Fibroblast of villous mesenchyme (primary cell): ENCODE measurements at places on chromosomes 4 and X. TPM values are rescaled to one million over a fixed set of nuclear protein-coding genes. Genes with fewer than 3 reads are reported as not detected.

Gene BMX
- total RNA-seq: under 0.01 TPM in 1 of 2 replicates, not detected in the other

Gene CAMK2D
- 84.4 and 161 TPM in 2 replicates for total RNA-seq

Gene ARAP2
- 4.8 and 11.2 TPM in 2 replicates for total RNA-seq

Gene ARHGAP36
- total RNA-seq: not detected in 2 replicates

Gene SHISA3
- total RNA-seq: not detected in 2 replicates

Gene TMEM271
- not detected in 2 replicates for total RNA-seq

Gene DSPP
- total RNA-seq: not detected in 2 replicates

Gene TBC1D25
- total RNA-seq: 7.8 and 12.2 TPM in 2 replicates

Gene TCEAL7
- total RNA-seq: 37.0 and 44.5 TPM in 2 replicates

Gene HERC6
- 8.7 and 12.5 TPM in 2 replicates for total RNA-seq

- no peak for DNase-seq
Measured at GRCh38 chr4:102754044-102754443, 6.7 kb downstream of the MANBA start.

DNA sequence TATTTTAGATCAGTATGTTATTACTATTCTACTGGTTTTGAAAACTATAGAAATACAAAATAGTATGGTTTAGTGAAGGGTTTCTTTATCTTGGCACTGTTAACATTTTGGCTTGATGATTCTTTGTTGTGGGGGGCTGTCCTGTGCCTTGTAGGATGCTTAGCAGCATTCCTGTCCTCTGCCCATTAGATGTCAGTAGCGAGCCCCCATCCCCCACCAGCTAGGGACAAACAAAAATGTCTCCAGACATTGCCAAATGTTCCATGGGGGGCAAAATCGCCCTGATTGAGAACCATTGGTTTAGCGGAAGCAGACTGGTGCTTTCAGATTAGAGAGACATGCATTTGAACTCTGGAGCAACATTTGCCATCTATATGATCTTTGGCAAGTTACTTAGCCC, 23.3 kb downstream of the SPARCL1 start:
- DNase-seq: no peak

DNA sequence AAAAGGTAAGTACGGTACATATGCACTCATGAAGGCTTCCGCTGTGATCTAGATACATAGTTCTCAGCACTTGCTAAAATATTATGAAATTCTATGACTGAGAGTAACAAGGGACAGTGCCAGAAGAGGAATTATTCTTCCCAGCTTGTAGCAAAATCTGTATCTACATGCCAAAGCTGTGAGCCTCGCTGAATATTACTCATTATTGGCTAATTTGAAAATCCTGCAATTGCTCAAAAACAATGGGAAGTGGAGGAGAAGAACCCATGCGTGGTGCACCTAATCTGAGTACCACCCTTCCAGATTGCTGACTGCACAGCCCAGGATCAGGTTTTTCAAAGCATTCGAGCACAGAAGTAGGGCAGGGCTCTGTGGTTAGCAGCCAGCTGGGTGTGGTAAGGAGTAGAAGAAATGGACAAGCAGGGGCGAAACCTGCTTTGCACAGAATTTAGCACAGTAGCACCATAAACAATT, 17.4 kb upstream of the PDCL2 start:
- DNase-seq: no peak

DNA sequence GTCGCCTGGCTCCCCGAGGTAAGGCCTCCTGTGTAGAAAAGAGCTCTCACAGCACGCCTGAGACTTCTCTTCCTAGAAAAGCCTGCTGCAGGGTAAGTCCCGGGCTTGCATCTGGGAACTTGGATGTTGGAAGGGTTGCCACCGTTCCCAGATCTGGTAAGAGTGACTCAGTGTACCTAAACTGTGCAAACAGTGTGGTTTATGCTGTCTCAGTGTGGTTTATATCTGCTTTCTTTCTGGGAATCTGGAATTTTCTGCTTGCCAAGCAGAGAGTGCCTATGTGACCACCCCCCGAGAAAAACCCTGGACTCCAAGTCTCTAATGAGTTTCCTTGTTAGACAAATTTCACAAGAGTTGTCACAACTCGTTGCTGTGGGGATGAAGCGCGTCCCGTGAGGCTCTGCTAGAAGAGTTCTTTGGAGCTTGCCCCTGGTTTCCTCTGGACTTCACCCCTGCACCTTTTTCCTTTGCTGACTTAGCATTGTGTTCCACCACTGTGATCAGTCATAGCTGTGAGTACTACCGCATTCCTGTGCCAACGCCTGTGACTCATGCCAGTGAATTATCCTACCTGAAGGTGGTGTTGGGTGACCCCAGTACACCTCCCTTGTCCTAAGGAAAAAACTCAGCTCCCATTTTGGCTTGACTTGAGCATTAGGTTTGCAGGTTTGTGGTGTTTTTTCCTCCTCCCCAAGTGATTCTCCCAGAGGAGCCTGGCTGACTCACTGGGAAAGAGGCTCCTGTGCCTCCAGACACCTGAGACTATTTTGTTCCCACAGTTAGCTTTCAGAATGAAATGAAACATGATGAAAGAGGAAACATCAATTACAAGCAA, 14.5 kb downstream of the SLC2A9 start:
- no peak for DNase-seq

DNA sequence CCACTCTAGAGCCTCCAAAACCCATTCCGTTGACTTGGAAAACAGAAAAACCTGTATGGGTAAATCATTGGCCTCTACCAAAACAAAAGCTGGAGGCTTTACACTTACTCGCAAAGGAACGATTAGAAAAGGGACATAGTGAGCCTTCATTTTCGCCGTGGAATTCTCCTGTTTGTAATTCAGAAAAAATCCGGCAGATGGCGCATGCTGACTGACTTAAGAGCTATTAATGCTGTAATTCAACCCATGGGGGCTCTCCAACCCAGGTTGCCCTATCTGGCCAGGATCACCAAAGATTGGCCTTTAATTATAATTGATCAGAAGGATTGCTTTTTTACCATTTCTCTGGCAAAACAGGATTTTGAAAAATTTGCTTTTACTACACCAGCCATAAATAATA, 60.8 kb downstream of the ZNF732 start:
- DNase-seq: peak; percentile 23

- no peak for DNase-seq
Measured at GRCh38 chr4:161134795-161135194, 1029.0 kb downstream of the FSTL5 start.

- DNase-seq: no peak
Measured at GRCh38 chr4:77154065-77154464, 2.9 kb upstream of the CCNG2 start.

DNA sequence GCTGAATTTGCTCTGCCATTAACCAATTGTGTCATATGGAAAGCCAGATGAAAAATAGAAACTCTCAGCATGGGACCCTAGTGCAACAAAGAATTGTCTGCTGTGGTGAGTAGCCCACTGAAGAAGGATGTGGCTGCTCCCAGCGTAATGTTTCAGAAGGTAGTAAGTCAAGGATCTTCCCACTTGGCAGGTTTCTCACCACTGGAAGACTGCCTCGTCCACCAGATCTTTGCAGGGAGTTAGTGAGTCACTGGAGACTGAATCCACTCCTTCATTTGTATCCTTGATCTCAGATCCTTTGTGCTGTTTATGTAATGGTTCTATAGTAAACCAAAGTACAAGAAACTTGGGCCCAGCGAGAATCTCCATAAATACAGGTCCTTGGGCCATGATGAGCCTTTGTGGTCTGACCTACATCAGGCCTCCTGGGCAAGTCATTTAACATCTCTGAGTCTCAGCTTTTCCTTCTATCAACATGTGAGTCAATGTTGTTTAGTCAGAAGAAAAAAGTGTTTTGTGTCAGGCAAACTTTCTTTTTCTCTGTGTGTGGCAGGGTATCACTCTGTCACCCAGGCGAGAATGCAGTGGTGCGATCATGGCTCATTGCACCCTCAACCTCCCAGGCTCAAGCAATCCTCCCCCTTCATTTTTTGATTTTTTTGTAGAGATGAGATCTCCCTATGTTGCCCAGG, 78.0 kb upstream of the CCDC160 start:
- DNase-seq: no peak

GRCh38 chrX:84186603-84187532, 1.1 kb downstream of the RPS6KA6 start:
- DNase-seq: no peak

DNA sequence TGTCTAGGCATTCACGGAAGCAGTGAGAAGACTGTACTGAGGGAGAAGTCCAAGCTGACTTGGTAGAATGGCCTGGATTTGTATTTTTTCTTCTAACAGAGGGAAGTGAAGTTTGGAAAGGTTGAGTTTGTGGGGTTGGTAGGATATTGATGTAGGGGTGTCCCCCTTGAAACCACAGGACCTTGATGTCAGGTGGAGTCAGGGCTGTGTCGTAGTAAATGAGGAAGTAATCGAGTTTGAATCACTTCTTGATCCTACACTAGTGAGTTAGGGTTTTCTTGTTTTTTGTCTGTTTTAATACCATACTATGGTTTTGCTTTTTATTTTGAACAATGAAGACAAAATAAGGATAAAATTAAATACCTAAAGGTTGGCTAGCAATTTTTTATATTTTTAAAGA, 30.1 kb upstream of the ANAPC4 start:
- DNase-seq: no peak

- DNase-seq: peak; percentile 28
Measured at GRCh38 chr4:122458625-122459024, 2.1 kb upstream of the IL2 start.
